ENCODE measurements at places on chromosomes 4 and X. TPM values are rescaled to one million over a fixed set of nuclear protein-coding genes. Genes with fewer than 3 reads are reported as not detected.
A peak's percentile ranks its signal among the peaks of the same experiment; 100 is the strongest.

GRCh38 chr4:73801692-73802091, 34.8 kb upstream of the CXCL6 start:
- no peaks in the 10 kb centered on the region for H3K36me3 ChIP-seq
- H3K27ac ChIP-seq, result no peak overlapping the region
- no peak for DNase-seq
- no peaks in the 10 kb centered on the region for H3K4me1 ChIP-seq
- no peak overlapping the region for H3K4me3 ChIP-seq
- H3K27me3 ChIP-seq, result no peaks in the 10 kb centered on the region

DNA sequence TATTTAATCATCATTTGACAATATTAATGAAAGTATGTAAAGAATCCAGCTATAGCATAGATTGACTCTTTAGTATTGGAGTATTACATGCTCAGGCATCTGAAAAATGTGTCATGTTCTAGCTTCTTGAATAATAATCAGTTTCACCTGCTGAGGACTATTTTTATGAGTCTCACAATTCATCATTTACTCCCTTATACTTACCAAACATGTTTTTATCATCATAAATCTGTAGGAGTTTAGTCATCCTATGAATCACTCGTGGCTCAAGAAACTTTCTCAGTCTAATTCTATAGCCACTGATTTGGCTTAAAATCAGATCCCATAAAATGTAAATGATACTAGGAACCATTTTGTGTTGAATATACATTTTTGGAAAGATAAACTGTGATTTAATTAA, 1616.1 kb downstream of the C4orf33 start:
- H3K27me3 ChIP-seq, result no peaks in the 10 kb centered on the region
- no peaks in the 10 kb centered on the region for H3K4me1 ChIP-seq
- no peaks in the 10 kb centered on the region for H3K36me3 ChIP-seq
- no peak for DNase-seq
- no peak overlapping the region for H3K4me3 ChIP-seq

DNA sequence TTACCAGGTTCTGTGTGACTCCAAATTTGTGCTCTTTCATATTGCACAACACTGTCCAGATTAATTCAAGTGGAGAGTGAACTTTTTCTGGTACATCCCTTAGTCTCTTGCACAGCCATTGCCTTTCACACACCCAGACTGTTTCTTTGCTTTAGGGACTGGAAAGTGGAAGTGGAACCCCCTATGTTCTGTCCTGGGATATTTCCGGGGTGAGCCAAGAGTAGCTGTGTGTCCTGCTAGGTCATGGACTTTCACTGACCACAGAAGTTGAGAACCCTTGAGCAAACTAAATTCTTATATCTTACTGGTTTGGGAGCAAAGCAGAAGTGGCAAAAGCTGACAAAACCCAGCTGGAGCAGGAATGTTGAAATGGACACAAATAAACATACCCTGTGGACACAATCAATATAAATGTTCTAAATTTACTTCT, 10.3 kb upstream of the VSIG4 start:
- H3K27ac ChIP-seq, result no peak overlapping the region
- peak; percentile 20 for DNase-seq
- no peaks in the 10 kb centered on the region for H3K36me3 ChIP-seq
- H3K4me3 ChIP-seq, result no peak overlapping the region

GRCh38 chr4:17721496-17722355, 59.7 kb downstream of the FAM184B start:
- no peaks in the 10 kb centered on the region for H3K36me3 ChIP-seq
- peak overlapping the region; percentile 45 for H3K27ac ChIP-seq
- H3K4me3 ChIP-seq, result no peak overlapping the region
- H3K27me3 ChIP-seq, result no peaks in the 10 kb centered on the region
- H3K4me1 ChIP-seq, result no peaks in the 10 kb centered on the region

DNA sequence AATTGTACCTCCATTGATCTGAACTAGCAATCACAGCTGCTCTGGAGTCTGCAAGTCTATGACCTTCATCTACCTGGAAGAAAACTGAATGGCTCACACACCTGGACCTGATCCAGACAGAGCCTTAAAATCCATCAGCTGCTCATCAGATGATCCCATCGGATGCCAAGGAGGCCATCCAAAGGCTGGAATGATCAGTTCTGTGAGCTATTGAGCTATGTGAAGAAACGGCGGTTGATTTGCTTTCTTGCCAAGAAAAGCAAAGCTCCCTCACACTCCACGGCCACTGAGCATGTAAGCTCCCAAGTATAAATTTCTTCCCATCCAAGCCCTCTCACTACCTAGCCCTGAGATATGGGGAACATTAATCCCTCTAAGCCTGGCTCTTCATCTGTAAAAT, 63.1 kb downstream of the RELL1 start:
- no peaks in the 10 kb centered on the region for H3K27me3 ChIP-seq
- DNase-seq, result no peak
- no peaks in the 10 kb centered on the region for H3K4me1 ChIP-seq

- no peaks in the 10 kb centered on the region for H3K27me3 ChIP-seq
- no peaks in the 10 kb centered on the region for H3K4me1 ChIP-seq
- H3K27ac ChIP-seq, result no peak overlapping the region
- H3K36me3 ChIP-seq, result no peaks in the 10 kb centered on the region
Observed at GRCh38 chr4:142339053-142339452, 507.0 kb downstream of the INPP4B start.

DNA sequence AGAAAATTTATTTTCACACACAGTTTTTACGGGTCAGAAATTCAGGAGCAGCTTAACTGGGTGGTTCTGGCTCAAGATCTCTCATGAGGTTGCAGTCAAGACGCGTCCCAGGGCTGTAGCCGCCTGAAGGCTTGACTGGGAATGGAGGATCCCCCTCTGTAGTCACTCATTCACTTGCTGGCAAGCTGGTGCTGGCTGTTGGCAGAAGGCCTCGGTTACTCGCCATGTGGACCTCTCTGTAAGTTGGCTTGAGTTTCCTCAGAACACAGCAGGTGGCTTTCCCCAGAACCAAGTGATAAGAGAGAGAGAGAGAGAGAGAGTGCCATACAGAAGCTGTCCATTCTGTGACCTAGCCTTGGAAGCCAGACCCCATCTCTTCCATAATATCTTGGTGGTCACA, 132.8 kb downstream of the DCLK2 start:
- DNase-seq, result no peak
- H3K4me3 ChIP-seq, result no peak overlapping the region
- no peaks in the 10 kb centered on the region for H3K36me3 ChIP-seq
- H3K4me1 ChIP-seq, result no peaks in the 10 kb centered on the region
- H3K27me3 ChIP-seq, result no peaks in the 10 kb centered on the region

GRCh38 chr4:137533855-137534254, 1.6 kb upstream of the PCDH18 start:
- no peaks in the 10 kb centered on the region for H3K36me3 ChIP-seq
- peak overlapping the region; percentile 66 for H3K27ac ChIP-seq
- H3K27me3 ChIP-seq, result no peaks in the 10 kb centered on the region
- no peaks in the 10 kb centered on the region for H3K4me1 ChIP-seq
- DNase-seq, result no peak
- peak overlapping the region; percentile 58 for H3K4me3 ChIP-seq

DNA sequence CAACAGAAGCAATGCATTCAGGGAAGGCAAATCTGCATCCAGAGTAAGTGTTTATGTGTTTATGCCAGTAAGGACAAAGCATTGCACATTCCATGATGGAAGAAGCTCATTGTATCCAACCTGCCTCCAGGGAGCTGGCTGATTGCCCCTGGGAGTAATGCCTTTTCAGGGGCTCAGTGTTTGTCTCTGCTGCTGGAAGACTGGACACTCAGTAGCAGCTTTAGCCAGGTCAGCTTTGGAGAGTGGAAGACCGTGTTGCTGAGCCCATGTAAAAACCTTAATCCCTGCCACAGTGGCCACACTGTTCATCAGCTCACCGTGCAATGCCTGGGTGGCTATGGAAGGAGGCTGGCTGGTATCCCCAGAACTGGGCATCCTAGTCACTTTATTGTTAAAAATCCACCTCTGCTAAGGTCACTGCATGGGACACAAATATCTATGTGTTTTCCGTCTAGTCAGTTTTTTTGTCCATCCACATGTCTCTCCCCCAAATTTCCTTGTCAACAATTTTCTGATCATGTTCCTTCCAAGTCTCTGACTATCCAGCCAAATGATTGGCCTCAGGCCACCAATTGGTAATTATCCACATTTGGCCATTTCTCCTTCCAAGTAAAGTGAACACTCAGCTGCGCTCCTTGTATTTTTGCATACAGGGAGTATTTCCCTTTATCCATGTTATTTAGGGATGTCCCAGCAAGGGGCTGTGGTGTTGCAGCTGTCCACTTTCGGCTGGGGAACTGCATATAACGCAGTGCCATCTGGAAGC, 2044.5 kb upstream of the AGA start:
- no peak overlapping the region for H3K27ac ChIP-seq
- H3K4me3 ChIP-seq, result no peak overlapping the region
- no peaks in the 10 kb centered on the region for H3K27me3 ChIP-seq
- H3K4me1 ChIP-seq, result no peaks in the 10 kb centered on the region

GRCh38 chr4:16881151-16881884, 17.1 kb downstream of the LDB2 start:
- H3K4me3 ChIP-seq, result no peak overlapping the region
- no peak overlapping the region for H3K27ac ChIP-seq
- no peaks in the 10 kb centered on the region for H3K27me3 ChIP-seq
- no peak for DNase-seq

DNA sequence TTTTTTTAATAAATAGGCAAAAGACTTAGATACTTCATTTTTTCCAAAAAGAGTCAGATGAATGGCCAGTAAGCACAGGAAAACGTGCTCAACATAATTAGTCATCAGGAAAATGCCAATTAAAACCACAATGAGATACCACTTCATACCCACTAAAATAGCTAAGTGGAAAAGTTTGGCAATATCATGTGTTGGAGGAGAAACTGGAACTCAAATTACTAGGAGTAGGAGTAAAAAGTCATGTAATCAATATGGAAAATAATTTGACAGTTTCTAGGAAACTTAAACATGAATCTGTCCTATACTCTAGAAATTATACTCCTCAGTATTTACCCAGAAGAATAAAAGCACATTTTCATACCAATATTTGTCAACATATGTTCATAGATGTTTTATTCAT, 449.8 kb downstream of the INPP4B start:
- H3K36me3 ChIP-seq, result no peaks in the 10 kb centered on the region
- H3K4me1 ChIP-seq, result no peaks in the 10 kb centered on the region
- no peak overlapping the region for H3K27ac ChIP-seq
- DNase-seq, result no peak

Gene TSPAN7
- total RNA-seq, result 15.5 TPM

Gene ABCG2
- total RNA-seq, result 8.6 TPM

Gene MAGEA2B
- not detected for total RNA-seq

Gene REPS2
- 21.4 TPM for total RNA-seq

Gene XAGE1B
- not detected for total RNA-seq
